ENCODE measurements at places on chromosomes 6 and 20.

- peak; percentile 28 for DNase-seq
Measured at GRCh38 chr6:5379647-5380242, 118.4 kb downstream of the FARS2 start.

- DNase-seq: no peak
Measured at GRCh38 chr6:107411161-107411560, 48.2 kb downstream of the PDSS2 start.

GRCh38 chr6:134295953-134296553 is 21.9 kb downstream of the SGK1 start:
- peak; percentile 98 for DNase-seq

GRCh38 chr20:10137533-10137932 is 81.1 kb upstream of the SNAP25 start:
- DNase-seq: no peak

DNA sequence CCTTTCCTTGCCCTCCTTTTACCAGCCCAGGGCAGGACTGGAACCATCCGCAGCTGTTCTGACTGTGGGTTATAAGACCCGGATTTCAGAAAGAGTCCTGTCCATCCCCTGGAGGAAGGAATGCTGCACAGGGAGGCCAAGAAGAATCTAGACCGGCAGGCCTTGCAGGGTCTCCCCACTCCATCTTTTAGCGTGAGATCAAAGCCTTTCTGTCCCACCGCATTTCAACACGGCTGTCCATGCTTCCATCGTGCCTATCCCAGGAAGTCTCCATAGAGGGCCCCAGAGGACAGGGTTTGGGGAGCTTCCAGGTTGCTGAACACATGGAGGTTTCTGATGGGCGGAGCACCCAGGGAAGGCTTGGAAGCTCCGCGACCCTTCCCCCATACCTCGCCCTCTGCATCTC is 79.3 kb upstream of the AGPAT4 start:
- DNase-seq: peak; percentile 8

DNA sequence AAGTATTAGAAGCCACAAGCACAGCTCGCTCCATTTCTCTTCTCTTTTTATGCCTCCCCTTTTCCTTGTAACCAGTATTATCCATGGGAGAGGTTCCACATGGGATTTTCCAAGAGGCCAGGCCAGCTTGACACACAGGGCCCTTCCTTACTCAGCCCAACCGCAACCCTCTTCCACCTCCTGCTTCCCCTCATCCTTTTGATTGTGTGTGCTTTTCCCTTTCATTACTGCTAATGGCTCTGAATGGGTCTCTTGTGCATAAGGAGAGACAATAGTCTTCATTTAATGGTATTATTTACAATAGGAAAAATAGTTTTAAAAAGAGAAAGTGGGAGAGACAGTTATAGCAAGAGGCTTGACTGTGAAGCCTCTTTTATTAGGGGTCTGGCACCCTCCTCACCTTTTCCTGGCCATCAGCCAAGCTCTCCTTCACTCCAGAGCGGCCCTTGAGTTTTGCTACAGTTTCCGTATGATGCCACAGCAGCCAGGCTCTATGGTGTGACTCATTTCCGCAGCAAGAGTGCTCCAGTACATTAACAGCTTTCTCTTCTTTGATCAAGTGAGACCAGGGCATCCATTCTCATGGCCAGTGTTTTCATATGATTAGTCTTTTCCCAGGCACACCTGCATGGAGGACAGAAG is 579.5 kb downstream of the TFAP2B start:
- DNase-seq: no peak
